ENCODE measurements at places on chromosomes 16 and 17.

DNA sequence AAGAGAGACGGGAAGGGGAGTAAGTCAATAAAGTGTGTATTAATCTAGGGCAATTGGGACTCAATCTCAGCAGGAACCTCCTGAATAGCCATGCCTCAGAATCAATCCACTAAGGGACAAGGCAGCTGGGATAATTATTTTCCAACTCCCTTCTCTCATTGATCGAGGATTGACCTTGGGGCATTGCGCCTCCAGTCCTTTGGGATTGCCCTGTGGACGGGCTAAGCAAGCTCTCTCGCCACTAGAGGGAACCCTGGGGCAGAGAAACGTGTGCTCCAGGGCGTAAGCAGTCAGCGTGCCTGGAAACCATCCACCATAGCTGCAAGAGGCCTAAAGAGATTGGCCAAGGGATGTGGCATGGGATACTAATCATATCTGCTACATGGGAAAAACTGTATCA lies 53.9 kb upstream of the ERCC4 start:
- peak; percentile 94 for DNase-seq

DNA sequence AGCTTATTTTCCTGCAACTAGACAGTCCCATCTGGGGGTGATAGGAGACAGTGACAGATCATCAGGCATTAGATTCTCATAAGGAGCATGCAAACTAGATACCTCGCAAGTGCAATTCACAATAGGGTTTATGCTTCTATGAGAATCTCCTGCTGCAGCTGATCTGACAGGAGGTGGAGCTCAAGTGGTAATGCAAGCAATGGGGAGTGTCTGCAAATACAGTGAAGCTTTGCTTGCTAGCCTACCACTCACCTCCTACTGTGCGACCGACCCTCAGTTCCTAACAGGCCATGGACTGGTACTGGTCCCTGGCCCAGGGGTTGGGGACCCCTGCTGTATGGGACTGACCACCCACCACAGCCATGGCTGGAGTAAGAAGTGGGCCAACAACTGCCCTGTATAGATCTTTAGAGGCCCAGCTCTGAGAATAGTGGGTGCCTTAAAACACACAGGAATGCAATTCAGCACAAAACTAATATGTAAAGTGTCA lies 26.0 kb upstream of the IRX3 start:
- no peak for DNase-seq

- no peak for DNase-seq
These were observed 53.9 kb upstream of the MON1B start for GRCh38 chr16:77137045-77137444.

- DNase-seq, result peak; percentile 11
These were observed 22.3 kb upstream of the ZFPM1 start for GRCh38 chr16:88430524-88431446.

- no peak for DNase-seq
These were observed 202.5 kb downstream of the CDH13 start for GRCh38 chr16:82829301-82829700.

DNA sequence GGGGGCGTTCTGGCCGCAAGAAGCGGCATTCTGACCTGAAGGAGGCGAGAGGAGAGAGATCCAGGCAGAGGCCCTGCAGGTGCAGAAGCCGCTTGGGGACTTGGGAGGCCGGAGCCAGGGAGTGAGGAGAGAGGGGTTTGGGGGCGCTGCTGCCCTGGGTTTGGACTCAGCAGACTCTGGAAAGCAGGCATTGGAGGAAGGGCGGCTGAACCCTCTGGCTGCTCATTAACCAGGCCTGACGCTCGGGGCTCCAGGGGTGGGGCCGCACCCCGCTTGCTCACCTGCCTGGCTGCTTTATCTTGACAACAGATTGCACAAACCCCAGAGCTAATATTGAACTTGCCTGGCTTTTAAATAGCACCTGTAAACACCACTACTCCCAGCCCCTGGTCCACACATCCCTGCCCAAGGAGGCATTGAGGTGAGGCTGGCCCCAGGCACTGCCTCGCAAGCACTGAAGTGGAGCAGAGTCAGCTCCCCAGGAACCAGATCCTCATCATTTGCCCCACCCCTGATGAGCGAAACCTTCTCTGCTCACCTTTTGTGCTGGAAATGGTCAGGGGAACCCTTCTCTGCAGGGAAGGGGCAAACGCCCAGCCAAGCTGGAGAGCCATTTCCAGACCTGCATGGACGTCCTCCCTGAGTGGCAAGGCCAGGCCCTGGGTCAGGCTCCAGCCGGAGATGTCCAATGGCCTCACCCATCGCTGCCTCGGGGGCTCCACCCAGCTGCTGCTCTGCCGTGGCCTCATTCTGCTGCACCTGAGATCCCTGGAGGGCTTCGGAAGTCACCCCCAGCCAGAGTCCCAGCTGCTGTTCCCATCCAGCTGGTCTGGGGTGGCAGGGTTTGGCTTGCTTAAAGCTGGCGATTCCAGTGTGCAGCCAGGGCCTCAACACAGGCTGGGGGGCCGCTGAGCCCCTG lies 190.2 kb upstream of the GSE1 start:
- DNase-seq, result no peak

GRCh38 chr17:77609553-77610517 lies 348.7 kb upstream of the TNRC6C start:
- DNase-seq, result no peak

GRCh38 chr16:83266848-83267553 lies 540.8 kb upstream of the HSBP1 start:
- no peak for DNase-seq

DNA sequence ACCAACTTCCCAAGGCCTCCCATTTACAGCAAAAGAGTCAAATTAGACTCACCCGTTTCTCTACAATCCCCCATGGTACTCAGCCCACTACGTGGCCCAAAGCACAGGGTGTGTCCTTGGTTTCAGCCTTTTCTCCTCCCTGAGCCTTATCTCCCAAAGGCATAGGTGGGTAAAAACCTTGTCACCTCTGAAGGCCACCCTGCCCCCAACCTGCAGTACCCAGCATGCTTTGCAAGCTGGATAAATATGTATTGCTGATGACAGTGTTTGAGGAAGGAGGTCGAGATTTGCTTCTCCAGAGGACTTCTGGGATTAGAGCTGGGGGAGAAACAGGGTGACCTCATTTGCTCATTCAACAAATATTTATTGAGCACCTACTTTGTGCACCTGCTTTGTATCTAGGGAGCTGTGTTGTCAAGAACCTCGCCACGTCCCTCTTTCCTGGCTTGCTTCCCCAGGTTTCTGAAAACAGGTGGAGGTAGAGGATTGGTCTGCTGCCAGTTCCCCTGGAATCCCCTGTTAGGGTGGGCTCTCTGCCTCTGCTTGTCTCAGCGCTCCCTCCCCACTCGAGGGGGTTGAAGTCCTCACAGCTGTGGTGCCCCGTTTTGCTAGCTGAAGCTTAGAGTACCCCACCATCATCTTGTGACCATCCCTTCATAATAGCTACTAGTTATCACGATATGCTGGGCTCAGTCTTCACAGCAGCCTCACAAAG lies 3.0 kb downstream of the LASP1 start:
- no peak for DNase-seq

All from cardiac fibroblast (primary cell).